Spinal cord (tissue), 10 donors: ENCODE measurements at places on chromosomes 1 and 21. TPM values are rescaled to one million over a fixed set of nuclear protein-coding genes. Genes with fewer than 3 reads are reported as not detected.

NPR1 gene
- 3.2 TPM for polyA plus RNA-seq

ESRRG gene
- 48.4 TPM for polyA plus RNA-seq

PROX1 gene
- 9.1 TPM for polyA plus RNA-seq

GJA5 gene
- polyA plus RNA-seq, result 6.7 TPM

CR1L gene
- polyA plus RNA-seq, result 0.95 TPM

CD1D gene
- polyA plus RNA-seq, result 0.90 TPM

LRRC42 gene
- polyA plus RNA-seq, result 26.9 TPM

KCNE2 gene
- polyA plus RNA-seq, result 1.3 TPM

NUP210L gene
- 0.48 TPM for polyA plus RNA-seq

RIPPLY3 gene
- polyA plus RNA-seq, result 0.68 TPM

LYPD8 gene
- not detected for polyA plus RNA-seq

TAS1R1 gene
- 0.24 TPM for polyA plus RNA-seq

TOR3A gene
- polyA plus RNA-seq, result 27.4 TPM

ACTL8 gene
- 0.23 TPM for polyA plus RNA-seq

NR0B2 gene
- not detected for polyA plus RNA-seq

STYXL2 gene
- 1.2 TPM for polyA plus RNA-seq

ETV3L gene
- polyA plus RNA-seq, result not detected

FAM110D gene
- 1.8 TPM for polyA plus RNA-seq

B3GALT5 gene
- polyA plus RNA-seq, result 3.5 TPM

FYB2 gene
- 5.7 TPM for polyA plus RNA-seq

ARHGAP29 gene
- 19.4 TPM for polyA plus RNA-seq
